ENCODE measurements at places on chromosomes 16 and 17. TPM values are rescaled to one million over a fixed set of nuclear protein-coding genes. Genes with fewer than 3 reads are reported as not detected.

DNA sequence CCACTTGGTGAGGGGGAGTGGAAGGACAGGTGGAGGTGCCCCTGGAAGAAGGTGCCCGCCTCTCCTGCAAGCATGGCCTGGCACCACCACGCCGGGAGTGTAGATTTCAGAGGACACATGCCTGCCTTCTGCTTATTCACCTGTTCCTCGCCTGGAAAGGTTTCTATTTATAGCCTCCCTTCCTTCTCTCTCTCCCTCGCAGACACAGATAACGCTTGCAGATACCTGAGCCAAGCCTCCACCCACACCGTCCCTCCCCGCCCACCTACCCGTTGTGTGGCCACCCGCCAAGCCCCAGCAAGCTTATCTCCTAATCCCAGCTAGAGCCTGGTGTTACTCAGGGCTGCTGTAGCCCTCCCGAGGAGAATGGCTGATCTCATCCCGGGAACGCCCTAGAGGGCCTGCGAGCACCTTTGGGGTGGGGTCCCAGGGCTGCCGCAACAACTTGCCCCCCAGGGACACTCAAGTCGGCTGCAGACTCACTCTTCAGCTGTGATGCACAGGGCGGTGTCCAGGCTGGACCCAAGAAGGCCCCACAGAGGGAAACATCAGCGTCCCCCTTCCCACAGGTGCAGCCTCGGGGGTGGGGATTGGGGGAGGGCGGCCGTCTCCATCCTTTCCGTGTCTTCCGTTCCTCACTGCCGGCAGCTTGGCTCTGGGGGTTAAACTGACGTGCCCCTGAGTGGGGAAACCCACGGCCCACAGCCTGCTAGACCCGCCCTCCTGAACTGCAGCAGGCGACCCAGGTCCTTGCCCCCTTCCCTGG, 1.9 kb upstream of the SNAI3 start:
- H3K4me1 ChIP-seq: peaks cover 18% of the 10 kb centered on the region
- H3K27me3 ChIP-seq: peaks cover 10% of the 10 kb centered on the region
- DNase-seq: no peak
- no peaks in the 10 kb centered on the region for H3K36me3 ChIP-seq
- no peak overlapping the region for H3K27ac ChIP-seq
- no peak overlapping the region for H3K4me3 ChIP-seq

DNA sequence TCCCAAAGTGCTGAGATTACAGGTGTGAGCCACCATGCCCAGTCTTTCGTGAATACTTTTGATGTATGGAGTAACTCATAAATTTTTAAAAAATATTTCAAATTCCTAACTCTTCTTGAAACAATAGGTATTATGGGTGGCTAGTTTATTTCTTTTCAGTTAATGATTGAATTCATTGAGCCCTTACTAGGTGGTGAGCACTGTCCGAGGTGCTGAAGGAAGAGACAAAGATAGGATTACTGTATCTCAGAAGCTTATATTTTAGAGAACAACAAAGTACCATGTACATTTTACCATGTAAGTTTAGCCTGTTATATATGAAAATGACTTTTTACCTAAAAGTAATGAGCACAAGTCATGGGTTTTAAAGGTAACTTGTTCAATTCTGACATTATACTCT, 418.3 kb downstream of the NPIPA7 start:
- no peaks in the 10 kb centered on the region for H3K4me1 ChIP-seq
- H3K27ac ChIP-seq: no peak overlapping the region

DNA sequence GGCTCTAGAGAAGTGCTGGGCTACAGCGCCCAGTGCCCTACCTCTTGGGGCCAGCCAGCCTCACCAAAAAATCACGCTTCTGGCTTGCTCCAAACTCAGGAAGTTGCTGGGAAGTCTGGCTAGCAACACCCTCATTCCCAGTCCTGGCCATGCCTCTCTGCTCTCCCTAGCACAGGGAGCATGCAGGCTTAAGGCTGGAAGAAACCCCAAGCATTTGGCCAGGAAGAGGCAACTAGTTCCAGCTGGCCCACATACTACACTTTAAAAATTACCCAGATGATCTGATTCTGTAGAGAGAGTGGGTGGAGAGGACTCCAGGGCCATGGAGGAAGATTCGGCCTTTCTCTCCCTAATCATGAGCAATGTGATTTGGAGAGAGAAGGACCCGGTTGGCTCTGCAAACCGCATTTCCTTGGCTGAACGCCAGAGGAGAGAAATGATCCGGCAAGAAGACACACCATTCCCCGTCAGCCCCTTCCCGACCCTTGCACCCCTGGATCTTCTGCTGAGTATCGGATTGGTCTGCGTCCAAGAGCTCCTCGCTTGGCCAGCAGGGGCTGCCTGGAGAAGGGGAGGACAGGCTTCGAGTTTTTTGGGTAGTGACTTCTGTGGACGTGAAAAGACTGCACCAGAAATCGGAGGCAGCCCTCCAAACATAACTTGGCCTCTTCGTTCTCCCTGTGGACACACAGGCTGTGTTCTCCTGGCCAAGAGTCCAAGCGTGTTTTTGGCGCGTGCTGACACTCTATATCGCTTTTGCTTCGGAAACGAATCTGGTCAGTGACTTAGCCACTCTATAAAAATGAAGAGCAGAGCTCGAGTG, 406.3 kb downstream of the WWOX start:
- no peaks in the 10 kb centered on the region for H3K4me1 ChIP-seq
- no peaks in the 10 kb centered on the region for H3K36me3 ChIP-seq
- peak; percentile 68 for DNase-seq
- H3K27ac ChIP-seq: no peak overlapping the region

- no peak overlapping the region for H3K4me3 ChIP-seq
- H3K27me3 ChIP-seq: no peaks in the 10 kb centered on the region
- DNase-seq: no peak
- no peaks in the 10 kb centered on the region for H3K36me3 ChIP-seq
Observed at GRCh38 chr16:69508033-69508755, 57.6 kb upstream of the NFAT5 start.

GRCh38 chr17:50925296-50925891, 59.2 kb upstream of the TOB1 start:
- H3K4me3 ChIP-seq: no peak overlapping the region
- peaks cover 12% of the 10 kb centered on the region for H3K4me1 ChIP-seq
- H3K27ac ChIP-seq: no peak overlapping the region
- no peaks in the 10 kb centered on the region for H3K27me3 ChIP-seq
- no peaks in the 10 kb centered on the region for H3K36me3 ChIP-seq
- DNase-seq: no peak

DNA sequence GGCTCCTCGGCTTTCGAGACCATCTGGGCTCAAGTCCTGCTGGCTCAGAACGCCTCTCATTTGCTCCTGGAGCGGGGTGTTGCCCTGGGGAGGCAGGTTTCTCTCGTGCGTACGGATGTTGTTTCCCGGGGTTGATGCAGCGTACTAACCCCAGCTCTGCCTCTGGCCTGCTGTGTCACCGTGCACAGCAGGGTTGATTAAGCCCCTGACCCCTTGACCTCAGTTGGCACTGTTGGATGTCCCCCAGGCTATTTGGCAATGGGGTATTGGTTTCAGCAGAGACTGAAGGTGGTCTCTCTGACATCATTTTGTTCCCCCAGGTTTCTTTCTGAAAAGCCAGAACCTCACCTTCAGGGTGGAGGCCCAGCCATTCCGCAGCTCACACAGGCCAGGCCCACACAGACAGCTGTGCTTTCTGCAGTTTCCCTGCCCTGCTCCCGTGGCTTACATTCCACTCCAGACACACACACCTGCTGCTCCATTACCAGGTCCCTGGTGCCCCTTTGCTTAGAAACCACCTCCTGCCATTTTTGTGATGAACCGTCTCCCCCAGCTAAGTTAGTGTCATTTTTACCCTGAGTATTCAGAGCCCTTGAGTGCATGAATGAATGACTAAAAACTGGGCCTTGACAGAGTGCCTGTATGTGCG, 233.5 kb downstream of the CCDC182 start:
- no peaks in the 10 kb centered on the region for H3K27me3 ChIP-seq
- no peak overlapping the region for H3K4me3 ChIP-seq
- H3K27ac ChIP-seq: peak overlapping the region; percentile 18
- no peaks in the 10 kb centered on the region for H3K36me3 ChIP-seq
- peaks cover 13% of the 10 kb centered on the region for H3K4me1 ChIP-seq

DNA sequence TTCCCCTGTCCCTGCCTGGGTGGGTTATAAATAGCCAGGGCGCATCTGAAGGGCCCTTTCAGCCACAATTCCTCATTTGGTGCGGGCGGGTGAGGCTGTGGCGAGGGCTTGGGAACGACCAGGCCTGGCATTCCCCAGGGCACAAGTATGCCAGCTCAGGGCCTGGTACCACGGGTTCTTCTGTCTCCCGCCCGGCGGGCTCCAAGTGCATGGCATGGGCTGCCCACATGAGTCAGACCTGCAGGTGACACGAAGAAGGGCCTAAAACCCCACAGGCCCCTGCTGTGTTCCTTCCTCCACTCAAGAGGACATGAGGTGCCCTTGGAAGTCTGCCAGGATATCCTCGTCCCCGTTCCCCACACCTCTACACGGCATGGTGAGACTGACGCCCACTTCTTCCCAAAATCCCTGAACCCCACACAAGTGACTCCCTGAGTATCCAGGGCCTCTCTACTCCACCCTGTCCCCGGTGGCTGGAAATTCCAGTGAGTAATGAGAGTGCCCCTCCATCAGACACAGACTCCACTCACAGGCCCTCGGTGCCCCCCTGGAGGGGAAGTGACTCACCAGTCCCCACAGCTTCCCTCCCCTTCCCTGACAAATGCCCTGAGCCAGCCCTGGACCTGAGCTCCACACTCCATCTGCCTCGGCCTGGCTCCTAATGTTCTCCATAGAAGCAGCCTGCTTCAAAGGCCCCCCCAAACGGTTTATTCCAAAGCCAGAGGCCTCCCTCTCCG, 68.8 kb downstream of the ABR start:
- H3K4me1 ChIP-seq: peaks cover 43% of the 10 kb centered on the region
- H3K27me3 ChIP-seq: no peaks in the 10 kb centered on the region
- H3K27ac ChIP-seq: peak overlapping the region; percentile 79
- DNase-seq: peak; percentile 69
- H3K36me3 ChIP-seq: no peaks in the 10 kb centered on the region

GRCh38 chr17:77657839-77658238, 300.7 kb upstream of the TNRC6C start:
- H3K27me3 ChIP-seq: no peaks in the 10 kb centered on the region
- no peaks in the 10 kb centered on the region for H3K36me3 ChIP-seq
- no peak overlapping the region for H3K27ac ChIP-seq
- H3K4me3 ChIP-seq: no peak overlapping the region
- no peak for DNase-seq

- no peak within 1 kb of the TSS for H3K27ac ChIP-seq
- H3K4me3 ChIP-seq: no peak within 1 kb of the TSS
- H3K4me1 ChIP-seq: no peaks in the 10 kb centered on the region
- no peaks in the 10 kb centered on the region for H3K27me3 ChIP-seq
- DNase-seq: no peak
Observed at GRCh38 chr17:41060052-41060604, at the start of gene KRTAP2-3. Gene KRTAP2-3 (minus strand): TSS chr17:41060114. CDS start chr17:41060050, 64 bp downstream.

DNA sequence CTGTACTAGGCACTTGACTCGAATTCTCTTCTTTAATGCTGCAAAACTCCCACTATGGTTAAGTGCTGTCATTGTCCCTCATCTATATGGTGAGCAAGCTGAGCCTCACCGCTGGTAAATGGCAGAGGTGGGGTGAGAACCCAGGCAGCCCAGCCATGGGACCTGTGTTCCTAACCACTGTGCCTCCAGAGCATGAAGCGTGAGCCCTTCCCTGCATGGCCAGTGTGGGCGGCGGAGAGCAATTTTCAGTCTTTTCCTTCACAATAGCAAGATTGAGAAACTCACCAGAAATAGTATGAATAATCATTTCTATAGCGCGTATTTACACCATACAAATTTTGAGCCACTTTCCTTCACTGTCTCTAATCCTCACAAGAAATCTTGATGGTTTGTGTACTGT, 9.2 kb downstream of the BFAR start:
- H3K27ac ChIP-seq: no peak overlapping the region
- peaks cover 2% of the 10 kb centered on the region for H3K4me1 ChIP-seq
- H3K27me3 ChIP-seq: no peaks in the 10 kb centered on the region
- DNase-seq: no peak
- H3K36me3 ChIP-seq: peaks cover 18% of the 10 kb centered on the region

DNA sequence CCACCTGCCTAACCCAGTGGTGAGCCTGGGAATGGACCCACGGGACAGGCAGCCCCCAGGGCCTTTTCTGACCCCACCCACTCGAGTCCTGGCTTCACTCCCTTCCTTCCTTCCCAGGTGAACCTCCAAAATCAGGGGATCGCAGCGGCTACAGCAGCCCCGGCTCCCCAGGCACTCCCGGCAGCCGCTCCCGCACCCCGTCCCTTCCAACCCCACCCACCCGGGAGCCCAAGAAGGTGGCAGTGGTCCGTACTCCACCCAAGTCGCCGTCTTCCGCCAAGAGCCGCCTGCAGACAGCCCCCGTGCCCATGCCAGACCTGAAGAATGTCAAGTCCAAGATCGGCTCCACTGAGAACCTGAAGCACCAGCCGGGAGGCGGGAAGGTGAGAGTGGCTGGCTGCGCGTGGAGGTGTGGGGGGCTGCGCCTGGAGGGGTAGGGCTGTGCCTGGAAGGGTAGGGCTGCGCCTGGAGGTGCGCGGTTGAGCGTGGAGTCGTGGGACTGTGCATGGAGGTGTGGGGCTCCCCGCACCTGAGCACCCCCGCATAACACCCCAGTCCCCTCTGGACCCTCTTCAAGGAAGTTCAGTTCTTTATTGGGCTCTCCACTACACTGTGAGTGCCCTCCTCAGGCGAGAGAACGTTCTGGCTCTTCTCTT, 2.6 kb upstream of the STH start:
- H3K27ac ChIP-seq: no peak overlapping the region
- H3K36me3 ChIP-seq: no peaks in the 10 kb centered on the region
- no peak overlapping the region for H3K4me3 ChIP-seq
- H3K27me3 ChIP-seq: no peaks in the 10 kb centered on the region

DNA sequence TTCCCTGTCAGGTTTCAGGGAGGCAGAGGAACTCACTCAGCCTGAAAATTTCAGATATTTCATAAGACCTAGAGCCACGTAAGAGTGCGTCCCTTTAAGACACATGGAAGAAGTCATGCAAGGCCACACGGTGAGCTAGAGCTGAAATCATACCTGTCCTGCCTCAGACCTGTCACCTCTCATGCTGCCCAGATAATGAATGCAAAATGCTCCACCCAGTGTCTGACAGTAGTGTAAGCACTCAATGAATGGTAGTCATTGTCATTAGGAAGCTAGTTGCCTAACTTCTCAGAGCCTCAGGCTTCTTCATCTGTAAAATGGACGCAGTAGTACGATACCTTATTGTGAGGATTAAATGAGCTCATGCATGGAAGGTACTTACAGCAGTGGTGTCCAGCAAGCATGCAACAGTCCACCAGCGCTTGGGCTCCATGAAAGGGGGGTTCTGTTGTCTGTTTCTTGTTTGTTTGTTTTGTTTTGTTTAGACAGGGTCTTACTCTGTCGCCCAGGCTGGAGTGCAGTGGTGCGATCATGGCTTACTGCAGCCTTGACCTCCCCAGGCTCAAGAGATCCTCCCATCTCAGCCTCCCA, 60.7 kb downstream of the WSB1 start:
- peaks cover 4% of the 10 kb centered on the region for H3K4me1 ChIP-seq
- DNase-seq: no peak
- no peaks in the 10 kb centered on the region for H3K36me3 ChIP-seq
- no peak overlapping the region for H3K4me3 ChIP-seq
- no peaks in the 10 kb centered on the region for H3K27me3 ChIP-seq

Gene COG8
- total RNA-seq: 95.3 TPM

Gene CCDC40
- total RNA-seq: 11.3 TPM

Gene MEOX1
- 1.0 TPM for total RNA-seq

Gene TP53TG3B
- not detected for total RNA-seq

Gene GNAO1
- total RNA-seq: 2.7 TPM

Gene KRT20
- total RNA-seq: not detected
